ENCODE measurements at places on chromosomes 3 and 15. TPM values are rescaled to one million over a fixed set of nuclear protein-coding genes. Genes with fewer than 3 reads are reported as not detected.

DNA sequence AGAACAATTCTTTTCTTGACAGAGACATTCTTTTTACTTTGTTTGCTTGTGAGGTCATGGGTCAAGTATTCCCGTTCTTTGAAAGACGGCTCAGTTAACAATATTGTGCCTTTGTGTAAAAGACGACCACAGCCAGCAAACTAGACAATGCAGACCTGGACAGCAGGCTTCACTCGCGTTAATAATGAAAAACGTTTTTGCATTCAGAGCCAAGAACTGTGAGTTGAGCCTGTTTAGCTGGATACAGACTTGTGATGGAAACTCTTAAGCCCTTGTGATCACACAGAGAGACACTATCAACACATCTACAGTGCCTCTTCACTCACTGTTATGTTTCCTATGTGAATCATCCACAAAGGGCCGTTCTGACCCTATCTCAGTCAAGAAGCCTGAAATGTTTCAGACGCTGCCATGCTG is 37.3 kb upstream of the CMTM7 start:
- DNase-seq = no peak

- DNase-seq = no peak
Measured at GRCh38 chr3:81666502-81667121, 94.8 kb downstream of the GBE1 start.

ZPLD1 gene
- not detected for total RNA-seq

ALG1L2 gene
- total RNA-seq = not detected
